Cardiac atrium fibroblast (primary cell): ENCODE measurements at places on chromosomes 3 and 15. TPM values are rescaled to one million over a fixed set of nuclear protein-coding genes. Genes with fewer than 3 reads are reported as not detected.

The FEZF2 gene
- total RNA-seq: not detected in 2 replicates

The RNF7 gene
- total RNA-seq: 128 and 133 TPM in 2 replicates

The C3orf20 gene
- not detected in 2 replicates for total RNA-seq

The SLC6A11 gene
- not detected in 2 replicates for total RNA-seq
